ENCODE measurements at places on chromosomes 16 and 17.
A peak's percentile ranks its signal among the peaks of the same experiment; 100 is the strongest.

DNA sequence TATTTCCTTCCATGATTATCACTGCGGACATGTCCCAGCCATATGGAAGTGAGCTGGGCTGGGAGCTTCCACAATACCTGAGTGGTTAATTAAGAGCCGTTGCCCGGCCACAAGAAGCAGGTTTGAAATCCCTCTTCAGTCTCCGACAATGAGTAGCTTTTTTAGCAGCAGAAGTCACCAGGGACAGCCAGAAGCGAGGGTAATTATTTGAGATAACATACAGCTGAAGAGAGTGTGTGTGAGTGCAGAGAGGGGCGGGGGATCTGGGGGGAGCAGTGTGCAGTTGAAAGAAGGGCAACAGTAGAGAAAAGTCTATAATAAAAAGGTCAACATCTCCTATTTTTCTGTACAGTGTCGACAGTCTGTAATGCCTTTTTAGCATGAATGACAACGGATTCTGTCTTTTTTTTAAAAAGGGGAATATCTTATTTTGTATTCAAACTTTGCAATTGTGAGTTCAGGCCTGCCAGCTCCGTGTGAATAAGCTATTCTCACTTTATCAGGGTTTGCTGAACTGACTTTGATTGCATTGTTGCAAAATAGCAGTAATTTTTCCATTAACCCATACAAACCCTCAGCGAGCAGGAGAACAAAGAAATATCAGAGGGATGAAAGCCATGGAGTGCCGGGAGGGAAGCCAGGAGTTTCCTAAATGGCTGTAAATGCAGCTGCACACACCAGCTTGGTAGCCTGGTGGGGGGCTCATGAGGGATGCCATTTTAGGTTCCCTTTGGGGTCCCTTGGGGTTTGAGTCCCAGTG lies 220.3 kb upstream of the IRX3 start:
- no peak for DNase-seq

- DNase-seq = no peak
These were observed 77.9 kb downstream of the CCT6B start for GRCh38 chr17:34883106-34884000.

- peak; percentile 24 for DNase-seq
These were observed 11.9 kb upstream of the SLC4A1 start for GRCh38 chr17:44279666-44280391.

DNA sequence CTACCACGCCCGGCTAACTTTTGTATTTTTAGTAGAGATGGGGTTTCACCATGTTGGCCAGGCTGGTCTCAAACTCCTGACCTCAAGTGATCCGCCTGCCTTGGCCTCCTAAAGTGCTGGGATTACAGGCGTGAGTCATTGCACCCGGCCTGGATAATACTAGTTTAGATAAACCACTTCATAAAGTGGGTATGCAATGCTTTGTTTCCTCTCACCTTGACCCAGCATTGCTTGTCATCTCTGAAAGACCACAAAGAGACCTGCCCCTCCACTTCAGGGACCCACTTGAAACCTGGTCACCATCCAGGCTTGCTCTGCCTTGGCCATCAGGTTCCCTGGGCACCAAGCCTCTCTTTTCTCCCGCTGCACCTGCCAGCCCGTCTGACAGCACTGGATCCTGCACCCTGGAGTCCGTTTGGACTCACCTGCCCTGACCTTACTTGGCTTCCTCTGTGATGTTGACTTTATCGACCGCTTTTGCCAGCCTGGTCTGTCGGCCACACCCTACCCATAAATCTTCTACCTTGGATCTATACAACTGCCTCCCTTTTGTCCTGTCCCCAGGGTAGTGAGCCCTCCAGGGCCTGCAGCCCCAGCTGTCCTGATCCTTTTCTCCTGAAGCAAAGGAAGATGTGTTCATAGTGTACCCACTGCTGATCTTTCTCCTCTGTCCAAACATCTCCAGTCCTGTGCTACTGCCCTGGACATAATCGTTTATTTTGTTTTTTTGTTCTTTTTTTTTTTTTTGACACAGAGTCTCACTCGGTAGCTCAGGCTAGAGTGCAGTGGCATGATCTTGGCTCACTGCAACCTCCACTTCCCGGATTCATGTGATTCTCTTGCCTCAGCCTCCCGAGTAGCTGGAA lies 12.7 kb upstream of the ZG16 start:
- DNase-seq = no peak

DNA sequence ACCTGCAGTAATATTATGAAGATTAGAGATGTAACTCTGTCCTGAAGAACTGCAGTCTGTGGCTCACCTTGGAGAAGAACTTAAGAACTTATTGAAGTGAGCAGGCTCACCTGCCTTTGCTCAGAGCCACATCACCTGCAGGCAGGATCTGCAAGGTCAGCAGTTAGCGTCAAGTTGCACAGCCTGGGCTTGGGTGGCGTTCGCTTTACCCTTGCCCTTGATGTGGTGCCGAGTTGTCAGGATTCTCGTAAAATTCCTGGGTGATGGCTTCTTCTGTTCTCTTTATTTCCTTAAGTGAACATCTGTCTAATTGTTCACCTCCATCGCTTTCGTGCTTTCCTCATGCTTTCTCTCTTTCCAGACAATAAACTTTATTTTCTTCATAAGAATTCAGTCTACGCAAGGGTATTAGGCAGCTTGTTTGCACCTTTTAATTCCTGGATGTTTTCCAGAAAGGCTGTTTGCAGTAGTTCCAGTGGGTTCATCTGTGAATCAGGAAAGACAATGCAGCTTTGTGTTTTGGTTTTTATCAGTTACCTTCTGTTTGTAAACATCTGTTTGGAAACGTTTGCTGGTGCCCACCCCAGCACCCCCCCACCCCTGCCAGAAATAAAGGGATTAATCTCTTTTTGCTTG lies 254.3 kb downstream of the WWOX start:
- no peak for DNase-seq

DNA sequence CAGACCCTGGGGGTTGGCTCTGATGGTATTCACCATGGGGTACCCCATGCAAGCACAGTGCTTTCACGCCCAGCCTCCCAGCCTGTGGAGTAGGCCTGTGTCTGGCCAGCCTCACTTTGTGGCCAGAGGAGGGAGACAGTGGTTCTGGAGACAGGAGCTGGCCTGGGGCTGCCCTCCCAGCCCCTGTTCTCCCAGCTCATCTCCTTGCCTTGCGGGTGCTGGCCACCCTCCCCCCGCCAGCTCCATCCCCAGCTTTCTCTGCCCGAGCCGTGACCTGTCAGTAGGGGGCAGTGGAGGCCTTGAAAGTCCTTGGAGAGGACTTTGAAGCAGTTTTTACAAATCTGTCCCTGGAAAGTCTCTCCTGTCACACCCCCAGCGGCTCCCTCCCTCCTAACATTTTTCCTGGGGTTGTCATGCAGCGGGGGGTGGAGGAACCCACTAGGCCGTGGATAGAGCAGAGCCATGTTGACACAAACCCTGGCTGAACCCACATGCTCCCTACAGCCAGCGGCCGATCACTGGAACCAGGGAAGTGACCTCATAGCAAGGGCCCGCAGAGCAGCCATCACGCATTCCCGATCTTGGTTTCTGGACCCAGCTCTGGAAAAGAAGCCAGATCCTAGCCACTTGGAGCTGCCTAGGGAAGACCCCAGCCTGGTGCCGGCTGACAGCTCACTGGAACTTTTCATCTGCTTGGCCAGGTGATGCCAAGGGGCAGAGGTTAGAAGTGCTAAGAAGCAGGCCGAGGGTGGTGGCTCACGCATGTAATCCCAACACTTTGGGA lies 289.4 kb downstream of the SEC14L1 start:
- peak; percentile 92 for DNase-seq

- no peak for DNase-seq
These were observed 5.6 kb downstream of the ERAL1 start for GRCh38 chr17:28860363-28860808.

- peak; percentile 87 for DNase-seq
These were observed 65.8 kb upstream of the SMIM36 start for GRCh38 chr17:55576996-55577586.

DNA sequence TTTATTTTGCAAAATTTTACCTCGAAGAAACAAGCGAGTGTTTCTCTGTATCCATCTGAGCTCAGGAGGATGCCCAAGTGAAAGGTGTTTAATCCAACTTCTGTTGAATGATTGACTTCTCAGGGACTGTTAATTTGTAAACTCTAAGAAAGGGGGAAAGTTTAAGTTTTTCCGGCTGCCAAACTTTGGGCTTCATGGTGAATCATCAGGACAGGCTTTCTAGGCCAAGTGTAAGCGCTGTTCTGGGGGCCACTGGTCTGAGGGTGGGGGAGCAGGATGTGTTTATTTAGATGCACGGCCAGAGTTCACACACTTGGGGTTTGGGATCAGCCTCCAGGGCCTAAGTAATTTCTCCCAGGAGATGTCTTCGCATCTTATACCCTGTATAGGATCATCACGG lies 110.4 kb downstream of the PITPNC1 start:
- DNase-seq = no peak

DNA sequence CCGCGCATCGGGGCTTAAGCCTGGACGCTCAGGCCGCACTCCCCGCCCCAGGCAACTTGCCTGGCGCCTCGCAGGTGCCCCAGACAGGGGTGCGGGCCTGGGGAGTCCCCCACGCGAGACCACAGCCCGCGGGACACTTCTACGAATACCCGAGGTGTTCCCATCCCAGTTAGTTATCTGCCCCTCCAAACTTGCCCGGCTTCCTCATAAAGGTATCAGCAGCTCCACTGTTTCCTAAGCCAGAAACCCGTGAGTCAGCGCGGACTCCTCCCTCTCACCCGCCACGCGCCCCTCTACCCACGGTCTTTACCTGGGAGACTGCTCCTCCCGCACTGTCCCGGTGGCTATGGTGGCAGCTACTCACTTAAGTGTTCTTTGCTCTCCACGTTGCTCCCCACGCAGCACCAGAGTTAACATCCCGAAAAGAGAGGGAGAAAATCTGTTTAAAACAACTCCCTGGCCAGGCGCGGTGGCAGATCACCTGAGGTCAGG lies 1.0 kb upstream of the CREBBP start:
- DNase-seq = peak; percentile 51

GRCh38 chr16:1779741-1780676 lies 2.4 kb downstream of the SPSB3 start:
- DNase-seq = peak; percentile 10

DNA sequence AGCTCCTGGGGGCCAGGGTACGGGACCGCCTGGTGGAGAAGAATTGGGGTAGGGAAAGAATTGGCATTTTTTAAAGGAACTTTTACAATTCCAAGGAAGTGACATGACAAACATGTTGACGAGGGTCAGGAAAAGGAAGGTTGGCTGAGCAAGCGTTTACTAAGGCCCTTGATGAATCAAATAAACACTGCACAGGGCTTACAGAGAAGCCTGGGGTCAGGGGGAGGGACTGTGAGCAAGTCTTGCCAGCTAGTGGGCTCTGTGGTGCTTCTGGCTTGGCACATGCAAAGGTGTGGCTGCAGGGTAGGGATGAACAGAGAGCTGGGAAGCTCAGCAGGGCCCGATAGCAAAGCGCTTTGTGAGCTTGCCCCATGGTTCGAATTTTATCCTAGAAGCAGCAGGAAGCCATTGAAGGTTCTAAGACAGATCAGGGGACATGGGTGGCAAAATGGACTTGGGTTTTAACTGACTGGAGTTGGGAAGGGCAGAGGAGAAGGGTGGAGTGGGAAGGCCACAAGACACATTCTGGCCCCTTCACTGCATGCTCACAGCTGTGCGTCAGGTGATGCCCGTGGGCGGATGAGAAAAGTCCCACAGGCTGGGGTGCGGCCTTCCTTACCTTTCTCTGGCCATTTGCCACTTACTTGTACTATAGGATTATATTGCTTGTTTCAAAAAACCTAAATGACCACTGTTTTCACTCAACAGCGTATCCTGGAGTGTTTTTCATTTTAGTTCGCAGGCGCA lies 117.8 kb downstream of the SOCS1 start:
- peak; percentile 43 for DNase-seq

DNA sequence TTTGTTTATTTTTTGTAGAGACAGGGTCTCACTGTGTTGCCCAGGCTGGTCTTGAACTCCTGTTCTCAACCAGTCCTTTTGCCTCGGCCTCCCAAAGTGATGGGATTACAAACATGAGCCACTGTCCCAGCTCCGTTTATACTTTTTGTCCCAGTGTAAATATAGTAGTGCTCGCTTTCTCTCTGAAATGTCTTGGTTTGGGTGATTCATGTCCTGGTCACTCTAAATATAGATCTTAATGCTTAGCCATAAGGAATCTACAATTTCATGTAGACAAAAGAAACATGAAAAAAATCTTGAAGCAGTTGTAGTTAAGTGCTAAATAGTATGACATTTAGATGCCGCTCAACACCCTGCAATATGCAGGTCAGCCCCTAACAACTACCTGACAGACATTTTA lies 126.9 kb downstream of the KATNIP start:
- DNase-seq = no peak

- peak; percentile 53 for DNase-seq
These were observed 35.4 kb upstream of the LITAF start for GRCh38 chr16:11621920-11622651.

GRCh38 chr17:77185137-77185536 lies 44.4 kb downstream of the SEC14L1 start:
- no peak for DNase-seq

DNA sequence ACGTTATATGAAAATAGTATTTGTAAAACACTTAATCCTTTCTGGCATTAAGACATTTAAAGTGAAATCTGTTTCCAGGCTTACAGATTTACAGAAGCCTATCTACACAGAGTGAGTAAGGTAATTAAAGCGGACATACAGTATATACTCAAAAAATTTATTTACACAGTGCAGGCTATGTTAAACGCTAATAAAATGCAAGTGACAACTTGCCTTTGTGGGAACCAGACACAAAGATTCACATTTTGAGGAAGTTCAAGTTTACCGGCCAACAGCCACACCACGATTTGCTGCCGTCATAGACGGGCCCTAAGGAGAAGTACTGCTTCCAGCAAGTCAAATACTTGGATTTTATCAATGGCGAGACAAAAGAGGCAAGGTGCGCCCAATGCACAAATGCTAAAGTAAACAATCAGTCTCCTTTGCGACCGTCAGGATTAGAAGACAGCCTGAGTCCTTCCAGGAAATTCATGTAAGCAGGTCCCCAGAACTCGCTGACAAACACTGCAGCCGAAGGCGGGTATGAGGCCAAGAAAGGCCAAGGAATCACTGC lies 801 bp downstream of the VPS35 start:
- no peak for DNase-seq

DNA sequence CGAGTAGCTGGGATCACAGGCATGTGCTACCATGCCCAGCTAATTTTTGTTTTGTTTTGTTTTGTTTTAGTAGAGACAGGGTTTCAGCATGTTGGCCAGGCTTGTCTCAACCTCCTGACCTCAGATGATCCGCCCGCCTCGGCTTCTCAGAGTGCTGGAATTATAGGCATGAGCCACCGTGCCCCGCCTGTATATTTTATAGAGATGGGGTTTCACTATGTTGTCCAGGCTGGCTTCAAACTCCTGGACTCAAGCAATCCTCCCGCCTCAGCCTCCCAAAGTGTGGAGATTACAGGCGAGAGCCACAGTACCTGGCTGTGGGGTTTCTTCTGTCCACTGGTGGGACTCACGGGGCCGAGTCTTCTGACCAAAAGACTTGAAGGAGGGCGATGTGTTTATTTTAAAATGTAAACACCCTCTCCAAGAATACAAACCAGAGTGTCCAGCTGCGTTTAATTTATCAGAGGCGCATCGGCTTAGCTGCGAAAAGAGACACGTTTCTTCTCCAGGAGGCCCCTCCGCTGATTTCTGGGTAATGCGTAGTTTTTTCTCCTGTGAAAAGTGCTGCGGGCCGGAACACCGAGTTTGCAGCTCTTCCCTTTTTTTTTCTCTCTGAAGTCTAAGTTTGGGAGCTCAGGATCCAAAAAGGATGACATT lies 86.9 kb upstream of the CIBAR2 start:
- DNase-seq = no peak

GRCh38 chr16:65070831-65071432 lies 50.9 kb downstream of the CDH11 start:
- no peak for DNase-seq

GRCh38 chr17:75011401-75012095 lies 922 bp upstream of the MRPL58 start:
- no peak for DNase-seq

- DNase-seq = no peak
These were observed 29.1 kb downstream of the TMEM100 start for GRCh38 chr17:55693254-55694216.
